ENCODE measurements at places on chromosomes 4 and X.

DNA sequence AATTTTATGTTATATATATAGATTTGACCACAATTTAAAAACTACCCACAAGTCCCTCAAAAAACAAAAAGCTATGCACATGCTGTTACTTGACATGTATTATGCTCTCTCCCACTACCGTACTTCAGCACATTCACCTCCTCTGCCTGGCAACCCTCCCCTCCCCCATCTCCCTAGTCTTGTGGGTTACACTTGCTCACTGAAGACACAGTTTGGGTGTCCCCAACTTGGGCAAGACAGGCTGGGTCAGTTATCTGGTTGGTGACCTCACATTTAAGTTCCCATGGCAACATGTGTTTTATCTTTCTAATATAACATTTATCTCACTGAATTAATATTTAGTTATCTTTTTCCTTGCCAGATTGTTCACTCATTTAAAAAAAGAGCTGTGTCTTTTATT, 32.7 kb downstream of the SEC24D start:
- no peak for DNase-seq

DNA sequence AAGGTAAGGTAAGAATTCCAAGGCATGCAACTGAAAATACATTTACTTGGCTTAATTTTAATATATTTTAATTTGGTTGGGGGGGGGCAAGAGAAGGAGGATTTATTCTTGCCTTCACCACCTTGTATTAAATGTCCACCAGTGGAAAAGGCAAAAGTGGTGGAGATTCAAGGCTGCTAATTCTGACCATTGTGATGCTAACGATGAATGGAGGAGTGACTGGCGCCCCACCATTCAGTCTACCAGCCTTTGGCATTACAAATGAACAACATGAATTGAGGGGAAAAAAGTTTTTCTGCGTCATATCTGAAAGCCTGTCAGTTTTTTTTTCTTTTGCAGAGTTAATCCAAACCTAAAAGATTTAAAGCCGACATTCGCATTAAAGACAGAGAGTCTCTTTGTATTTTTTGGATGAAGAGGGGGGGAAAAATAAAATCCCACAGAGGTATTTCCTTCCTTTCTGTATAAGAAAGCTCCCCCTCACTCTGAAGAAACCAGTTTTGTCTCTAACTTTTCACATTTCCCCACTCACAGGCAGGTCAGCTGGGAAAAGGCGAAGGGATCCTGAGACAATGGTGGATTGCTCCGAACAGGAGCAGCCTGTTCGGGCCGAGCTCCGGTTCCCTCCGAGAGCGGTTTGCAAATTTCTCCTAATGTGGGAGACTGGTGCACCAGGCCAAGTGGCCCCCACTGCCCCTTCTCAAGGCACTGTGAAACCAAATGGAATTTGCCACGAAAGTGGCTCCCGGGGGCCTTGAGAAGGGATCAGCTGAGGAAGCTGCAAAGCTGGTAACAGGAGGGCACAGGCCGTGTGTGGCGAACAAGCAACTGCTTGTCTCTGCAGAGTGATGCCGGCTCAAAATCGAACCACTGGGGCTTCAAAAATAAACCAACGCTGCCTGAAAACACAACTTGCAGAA, 28.1 kb downstream of the SHISA3 start:
- DNase-seq, result no peak

DNA sequence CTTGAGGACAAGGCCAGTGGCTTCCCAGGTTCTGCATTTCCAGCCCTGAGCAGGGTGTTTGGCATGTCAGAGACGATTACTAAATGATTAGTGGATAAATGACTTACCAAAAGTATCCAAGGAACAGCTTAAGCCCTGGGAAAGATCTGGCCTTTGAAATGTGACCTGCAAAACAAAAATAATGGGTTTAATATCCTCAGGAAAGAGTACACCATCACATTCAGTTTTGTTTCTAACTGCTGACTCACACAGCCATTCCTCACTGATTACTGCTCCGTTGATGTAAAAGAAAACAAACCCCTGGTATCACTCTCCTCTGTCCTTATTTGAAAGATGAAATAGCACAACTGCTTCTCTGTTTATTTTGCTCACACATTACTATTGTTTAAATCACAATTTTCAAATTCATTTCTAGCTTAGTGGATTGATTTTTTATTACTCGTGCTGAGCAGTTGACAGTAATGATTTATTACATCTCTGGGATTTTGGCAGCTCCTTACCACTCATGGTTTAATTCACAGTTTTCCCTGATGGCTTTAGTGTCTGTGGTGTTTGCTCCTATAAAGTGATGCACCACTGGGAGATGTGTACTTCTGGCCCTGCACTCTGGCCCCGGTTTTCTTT, 117.0 kb downstream of the CBLL2 start:
- no peak for DNase-seq

DNA sequence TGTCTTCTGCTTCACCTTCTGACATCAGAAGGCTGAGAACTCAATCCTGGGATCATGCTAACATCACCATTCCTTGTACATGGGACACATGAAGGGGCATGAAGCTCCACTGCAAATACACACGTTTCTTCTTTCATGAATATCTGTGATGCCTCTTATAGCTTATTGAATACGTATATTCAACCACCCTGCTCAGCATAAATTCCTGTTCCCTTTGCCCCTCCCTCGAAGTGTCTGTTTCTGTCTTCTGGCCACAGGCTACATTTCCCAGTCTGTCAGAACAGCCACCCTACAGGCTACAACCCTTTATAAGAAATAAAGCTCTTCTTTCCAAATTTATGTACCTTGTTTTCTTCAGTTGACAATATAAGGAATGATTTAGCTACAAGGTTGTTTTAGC, 201.3 kb upstream of the STS start:
- no peak for DNase-seq

DNA sequence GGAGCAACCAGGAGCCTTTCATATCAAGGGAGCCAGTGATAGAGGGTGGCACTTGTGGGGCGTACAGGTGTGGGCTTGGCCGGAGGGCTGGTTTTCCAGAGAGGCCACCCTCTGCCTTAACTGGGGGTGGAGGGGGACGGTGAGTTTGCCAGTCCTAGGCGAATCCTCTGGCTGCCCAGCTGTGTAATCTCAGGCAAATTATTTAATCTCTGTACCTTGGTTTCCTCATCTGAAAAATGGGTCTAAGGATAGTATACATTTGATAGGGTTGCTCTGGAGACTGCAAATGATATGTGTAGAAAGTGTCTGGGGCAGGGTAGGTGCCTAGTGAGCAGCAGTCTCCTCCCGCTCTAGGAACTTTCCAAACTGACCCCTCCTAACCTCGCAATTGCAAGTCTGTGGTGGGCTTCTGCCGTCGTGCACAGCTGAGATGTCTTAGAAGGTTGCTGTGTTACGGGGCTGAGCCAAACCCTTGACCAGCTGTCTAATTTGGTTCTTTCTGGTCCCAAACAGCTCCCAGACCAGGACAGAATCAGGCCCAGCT, 3.8 kb upstream of the CXCR3 start:
- DNase-seq, result no peak

DNA sequence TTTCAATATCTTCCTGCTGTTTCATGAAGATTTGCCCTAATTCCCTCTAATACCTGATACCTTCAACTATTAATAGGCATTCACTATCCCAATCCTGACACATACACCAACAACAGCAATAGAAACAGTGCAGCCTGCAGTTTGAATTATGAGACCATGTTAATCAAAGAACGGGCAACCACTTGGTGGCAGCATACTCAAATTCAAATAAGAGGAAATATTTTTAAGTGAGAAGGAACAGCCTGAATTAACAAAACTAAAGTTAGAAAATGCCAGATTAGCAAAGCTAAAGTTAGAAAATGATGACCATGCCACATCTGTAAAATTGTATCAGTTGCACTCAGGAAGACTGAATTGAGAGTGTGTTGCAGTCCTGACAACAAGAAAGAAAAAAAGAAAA, 204.9 kb downstream of the SMARCA1 start:
- DNase-seq, result no peak

DNA sequence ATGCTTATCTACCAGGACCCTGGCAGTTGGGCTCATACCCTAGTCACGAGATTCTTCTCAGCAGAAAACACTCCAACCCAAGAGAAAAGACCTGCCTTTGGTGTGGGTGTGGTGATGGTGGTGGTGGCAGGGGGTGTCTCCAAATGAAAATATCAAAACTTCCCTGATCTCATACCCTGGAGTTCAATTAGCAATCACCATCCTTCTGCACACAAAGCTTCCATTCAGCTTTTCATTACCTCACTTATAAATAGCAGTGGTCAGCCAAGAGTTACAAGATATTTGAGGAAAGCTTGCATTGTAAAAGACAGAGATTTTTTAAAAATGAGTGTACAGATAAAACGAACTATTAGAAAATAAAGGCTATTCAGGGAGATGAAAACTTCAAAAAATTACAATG, 580.8 kb upstream of the MAGEB2 start:
- no peak for DNase-seq

DNA sequence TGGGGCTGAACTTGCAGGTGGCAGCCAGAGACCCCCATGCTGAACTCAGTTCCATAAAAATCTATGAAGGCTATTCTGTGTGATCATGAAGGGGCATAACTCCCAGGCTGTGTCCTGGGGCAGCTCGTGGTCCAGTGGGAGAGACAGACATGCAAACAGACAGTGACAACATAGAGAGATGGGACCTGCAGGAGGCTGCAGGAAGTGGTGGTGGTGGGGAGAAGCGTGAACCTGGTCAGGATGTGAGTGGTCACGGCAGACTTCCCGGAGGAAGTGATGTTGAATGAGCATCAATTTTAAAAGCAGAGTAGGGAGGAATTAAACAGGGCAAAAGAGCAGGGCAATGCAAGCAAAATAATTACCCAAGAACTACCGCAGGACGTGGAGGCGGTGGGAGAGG, 23.2 kb upstream of the SORCS2 start:
- DNase-seq, result no peak

DNA sequence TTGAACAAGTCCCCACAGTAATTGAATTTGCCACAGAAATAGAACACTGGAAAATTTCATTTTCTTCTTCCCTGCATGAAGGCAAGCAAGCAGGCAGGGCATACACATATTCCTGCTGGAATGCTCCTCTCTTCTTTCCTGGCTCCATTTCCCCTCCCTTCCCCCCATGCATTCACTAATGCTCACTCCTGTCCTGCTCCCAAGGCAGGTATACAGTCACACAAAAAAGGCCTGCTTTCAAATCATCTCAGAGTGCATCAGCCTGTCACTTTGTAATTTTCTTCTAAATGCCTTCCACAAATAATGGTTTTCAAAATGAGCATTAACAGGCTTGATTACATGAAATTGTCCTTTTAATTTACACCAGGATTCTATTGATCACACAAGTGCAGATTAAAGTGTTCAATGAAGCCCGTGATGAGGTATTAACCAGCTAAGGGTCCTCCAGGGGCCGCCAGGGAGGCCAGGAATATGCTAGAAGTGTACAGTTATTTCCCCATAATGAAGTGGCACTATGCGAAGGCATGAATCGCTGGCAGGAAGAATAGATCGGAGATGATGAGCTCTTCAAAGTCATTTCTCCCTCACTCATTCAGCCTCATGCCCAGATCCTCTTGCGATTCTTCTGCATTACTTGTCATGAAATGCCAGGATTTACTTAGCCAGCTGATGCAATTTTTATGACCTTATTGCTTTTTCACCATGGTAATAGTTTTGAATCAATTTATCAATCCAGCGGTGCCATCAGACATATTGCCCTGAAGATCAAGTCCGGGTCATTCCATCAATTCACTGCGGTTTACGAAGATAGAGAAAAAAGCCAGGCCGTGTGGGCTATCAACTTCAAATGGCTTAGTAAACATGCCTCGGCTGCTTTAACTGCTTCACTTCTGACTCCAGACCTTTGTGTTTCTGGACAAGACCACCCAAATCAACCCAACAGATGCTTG, 243.5 kb downstream of the GPAT3 start:
- DNase-seq, result no peak

DNA sequence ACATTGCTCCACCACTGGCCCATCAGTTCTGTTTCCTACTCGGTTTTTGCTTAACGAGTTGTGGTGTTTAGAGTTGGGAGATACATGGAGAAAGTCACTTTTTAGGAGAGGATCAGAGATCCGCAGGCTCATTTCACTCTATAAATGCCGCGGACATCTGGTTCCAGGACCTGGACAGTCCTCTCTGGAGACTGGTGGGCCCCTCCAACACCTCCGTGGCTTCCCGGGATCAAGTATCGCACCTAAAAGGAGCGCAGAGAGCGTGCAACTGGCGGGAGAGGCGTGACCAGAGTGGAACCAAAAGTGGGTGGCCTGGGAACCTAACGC, 9.9 kb upstream of the CLTRN start:
- no peak for DNase-seq

DNA sequence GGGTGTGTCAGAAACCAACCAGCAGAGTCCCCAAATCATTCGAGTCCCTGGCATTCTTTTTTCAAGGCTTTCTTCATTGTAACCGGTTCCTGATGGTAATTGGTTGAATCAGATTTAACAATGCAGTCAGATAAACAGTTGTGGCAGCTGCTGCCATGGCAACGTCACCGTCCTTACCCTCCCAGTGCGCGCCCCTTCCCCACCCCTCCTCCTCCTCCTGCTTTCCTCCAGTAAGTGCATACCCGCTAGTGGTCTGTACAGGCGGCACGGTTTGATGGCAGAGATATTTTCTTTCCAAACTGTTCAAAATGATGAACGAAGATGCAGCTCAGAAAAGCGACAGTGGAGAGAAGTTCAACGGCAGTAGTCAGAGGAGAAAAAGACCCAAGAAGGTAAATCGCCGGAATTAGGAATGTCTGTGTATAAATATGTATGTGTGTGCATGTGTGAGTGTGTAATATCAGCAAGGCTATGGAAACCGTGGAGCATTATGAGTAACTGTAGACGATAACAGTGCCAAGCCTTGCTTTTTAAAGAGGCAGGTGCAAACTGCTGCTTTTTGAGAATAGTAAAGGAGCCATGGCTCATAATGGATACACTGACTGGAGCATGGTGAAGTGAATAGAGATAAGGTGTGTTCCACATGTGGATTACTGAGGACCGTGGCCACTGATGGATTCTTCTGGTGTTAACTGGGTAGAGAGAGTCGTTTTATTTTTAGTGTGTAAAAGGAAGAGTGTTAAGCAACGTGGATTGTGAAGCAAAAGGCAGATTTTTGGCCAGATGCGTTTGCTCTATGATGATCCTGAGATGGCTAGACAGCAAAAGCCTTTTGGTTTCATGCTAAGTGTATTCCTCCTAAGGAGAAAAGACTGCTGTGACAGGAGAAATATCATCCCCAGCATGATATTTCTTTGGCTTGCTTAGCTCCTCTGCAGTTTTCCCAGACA, at the start of gene ANK2:
TSS of gene ANK2 (plus strand) at position 233 of the 950 bp plus-strand sequence. CDS start at position 309, 76 bp downstream.
- no peak for DNase-seq

GRCh38 chrX:37894725-37895124, 47.4 kb upstream of the DYNLT3 start:
- no peak for DNase-seq

DNA sequence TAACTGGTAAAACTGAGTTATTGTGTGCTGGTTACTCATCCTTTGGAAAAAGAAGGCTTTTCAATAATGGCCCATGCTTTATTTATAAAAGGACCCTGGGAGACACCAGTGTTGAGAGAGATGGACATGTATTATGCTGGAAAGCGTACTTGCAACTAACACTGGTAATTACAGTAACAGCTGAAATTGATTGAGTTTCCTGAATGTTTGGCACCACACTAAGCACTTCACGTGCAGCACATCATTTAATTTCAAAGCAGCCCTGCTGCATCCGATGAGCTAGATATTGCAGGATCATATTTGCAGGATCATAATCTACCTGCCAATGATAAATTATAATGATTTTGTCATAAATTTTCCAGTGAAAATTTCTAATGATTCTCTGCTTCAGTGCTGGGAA, 81.5 kb downstream of the QRFPR start:
- no peak for DNase-seq

All from stimulated activated CD8-positive, alpha-beta memory T cell treated with anti-CD3 and anti-CD28 coated beads, Interleukin-2, amount 100 ng/mL, for 48 hours (primary cell).